ENCODE measurements at places on chromosomes 1 and 21.

- DNase-seq = no peak
Observed at GRCh38 chr1:154360288-154360687, 35.0 kb downstream of the ATP8B2 start.

- DNase-seq = no peak
Observed at GRCh38 chr1:201394591-201394990, 4.5 kb downstream of the LAD1 start.

GRCh38 chr21:42120903-42121535 lies 49.9 kb downstream of the UMODL1 start:
- DNase-seq = no peak

- DNase-seq = no peak
Observed at GRCh38 chr1:66552287-66552686, 18.3 kb downstream of the SGIP1 start.

DNA sequence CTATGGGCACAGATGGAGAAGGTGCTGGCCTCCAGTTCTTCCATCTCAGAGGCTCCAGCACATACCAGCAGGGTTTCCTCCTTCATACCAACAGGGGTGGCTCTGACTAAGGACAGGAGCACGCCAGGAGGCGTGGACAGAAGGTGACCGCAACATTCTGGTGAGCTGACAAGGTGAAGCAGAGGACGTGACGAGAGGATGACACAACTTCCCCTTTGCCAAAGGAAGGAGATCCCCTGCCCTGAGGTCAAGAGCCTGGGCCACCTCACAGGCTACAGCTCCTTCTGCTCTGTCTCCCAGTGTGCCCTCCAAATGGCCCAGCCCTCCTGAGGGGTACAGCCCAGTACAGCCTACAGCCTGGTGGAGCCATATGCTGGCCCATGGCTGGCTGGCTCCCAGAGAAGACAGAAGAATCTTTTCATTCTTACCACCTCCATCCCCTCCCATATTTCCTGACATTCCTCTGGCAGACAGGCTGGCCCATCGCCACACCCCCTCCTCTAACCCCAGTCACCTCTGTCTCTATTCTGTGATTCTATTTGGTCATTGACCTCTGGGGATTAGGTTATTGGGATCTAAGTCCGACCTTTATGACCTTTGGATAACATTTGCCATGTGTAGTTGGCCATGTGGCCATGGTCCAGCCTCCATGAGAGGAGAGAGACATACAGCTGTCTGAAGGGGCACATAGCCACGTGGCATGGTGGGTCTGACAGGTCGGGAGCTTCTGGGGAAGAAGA lies 5.1 kb upstream of the LAMB3 start:
- DNase-seq = no peak

DNA sequence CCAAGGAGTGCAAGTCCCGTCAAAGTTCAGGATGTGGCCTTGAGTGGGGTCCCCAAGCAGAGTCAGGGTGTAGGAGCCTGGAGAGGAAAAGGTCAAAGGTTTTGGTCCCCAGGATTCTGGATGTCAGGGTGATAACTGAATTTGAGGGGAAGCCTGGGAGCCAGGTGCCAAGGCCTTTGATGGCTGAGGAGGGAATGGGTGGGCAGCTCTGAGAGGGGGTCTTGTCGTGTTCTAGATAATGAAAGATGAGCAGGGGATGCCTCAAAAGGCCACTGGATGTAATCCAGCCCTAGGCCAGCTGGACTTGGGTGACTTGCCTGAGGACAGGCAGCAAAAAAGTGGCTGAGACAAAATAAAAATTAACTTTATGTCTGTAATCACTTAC lies 27.5 kb upstream of the KCNA2 start:
- no peak for DNase-seq

DNA sequence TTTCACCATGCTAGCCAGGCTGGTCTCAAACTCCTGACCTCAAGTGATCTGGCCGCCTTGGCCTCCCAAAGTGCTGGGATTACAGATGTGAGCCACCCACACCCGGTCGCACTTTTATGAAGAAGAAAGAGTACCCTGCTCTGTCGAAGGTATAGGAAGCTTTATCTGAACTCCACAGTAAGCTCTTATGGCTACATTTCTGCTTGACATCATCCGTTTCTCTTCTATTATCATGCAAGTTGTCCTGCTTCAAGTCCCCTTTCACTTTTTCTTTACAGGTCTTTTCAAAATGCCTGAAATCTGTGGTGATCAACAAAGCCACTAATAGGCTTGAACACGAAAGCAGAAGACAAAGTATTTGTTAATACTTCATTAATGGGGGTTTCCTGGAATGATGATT lies 4.0 kb downstream of the RPE65 start:
- no peak for DNase-seq

DNA sequence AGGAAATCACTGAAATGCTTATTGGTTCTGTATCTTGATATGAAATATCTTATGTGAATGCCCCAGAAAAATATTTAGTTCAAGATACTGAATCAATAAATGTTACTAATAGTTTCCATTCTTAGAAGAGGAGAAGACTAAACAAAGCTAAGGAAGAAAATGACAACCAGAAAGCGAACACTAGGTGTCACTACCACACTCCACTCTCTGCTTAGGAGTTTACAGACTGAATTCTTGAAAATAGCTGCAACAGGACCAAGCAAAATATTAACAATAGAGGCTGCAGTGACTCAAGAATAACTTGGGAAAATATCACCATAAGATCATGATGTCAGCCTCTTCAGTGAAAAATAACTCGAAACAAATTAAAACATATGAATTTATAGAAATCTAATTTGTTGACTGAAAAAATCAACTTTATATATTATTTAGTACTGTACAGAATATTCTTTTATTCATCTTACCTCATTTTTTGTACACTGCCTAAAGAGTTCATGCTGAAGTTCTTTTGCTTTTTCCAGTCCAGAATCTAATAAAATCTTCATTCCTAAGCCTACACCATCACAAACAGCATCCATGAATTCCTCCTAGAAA lies 61.6 kb downstream of the KIF14 start:
- DNase-seq = peak; percentile 28

GRCh38 chr1:198491028-198491427 lies 49.5 kb downstream of the ATP6V1G3 start:
- no peak for DNase-seq

DNA sequence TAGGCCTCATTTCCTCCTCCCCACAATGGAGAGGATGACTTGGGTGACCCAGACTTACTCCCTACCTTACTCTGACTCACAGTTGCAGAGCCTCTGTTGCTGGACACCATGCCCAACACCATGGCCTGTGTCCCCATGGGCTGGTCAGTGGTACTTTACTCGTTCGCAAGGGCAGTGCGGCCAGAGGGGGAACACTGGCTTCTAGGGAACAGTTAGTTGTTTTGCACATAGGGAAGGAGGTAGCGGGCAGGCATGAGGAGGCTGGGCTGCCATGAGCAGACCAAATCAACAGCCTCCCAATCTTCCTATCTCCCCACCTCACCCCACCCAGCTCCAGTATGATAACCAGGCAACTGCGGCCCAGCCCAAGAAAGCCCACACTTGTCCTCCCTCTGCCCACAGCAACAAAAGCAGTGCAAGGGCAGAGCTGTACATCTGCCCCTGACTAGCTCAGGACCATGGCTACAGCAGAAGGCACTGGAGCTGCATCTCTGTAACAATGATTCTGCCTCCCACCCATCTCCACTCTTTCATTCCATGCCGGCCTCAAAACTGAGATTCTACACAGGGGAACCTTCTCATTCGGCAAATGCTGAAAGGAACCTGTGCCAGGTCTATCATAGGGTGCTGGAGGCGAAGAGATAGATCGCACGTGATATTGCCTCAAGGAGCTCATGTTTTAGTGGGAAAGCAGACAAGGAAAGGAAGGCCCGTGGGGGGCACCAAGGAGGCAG lies 18.6 kb downstream of the TAL1 start:
- no peak for DNase-seq

GRCh38 chr1:10104834-10105233 lies 72.1 kb downstream of the UBE4B start:
- no peak for DNase-seq

GRCh38 chr1:76237211-76237610 lies 162.7 kb downstream of the ST6GALNAC3 start:
- DNase-seq = no peak

GRCh38 chr21:44535963-44536362 lies 4.0 kb downstream of the KRTAP10-1 start:
- no peak for DNase-seq

DNA sequence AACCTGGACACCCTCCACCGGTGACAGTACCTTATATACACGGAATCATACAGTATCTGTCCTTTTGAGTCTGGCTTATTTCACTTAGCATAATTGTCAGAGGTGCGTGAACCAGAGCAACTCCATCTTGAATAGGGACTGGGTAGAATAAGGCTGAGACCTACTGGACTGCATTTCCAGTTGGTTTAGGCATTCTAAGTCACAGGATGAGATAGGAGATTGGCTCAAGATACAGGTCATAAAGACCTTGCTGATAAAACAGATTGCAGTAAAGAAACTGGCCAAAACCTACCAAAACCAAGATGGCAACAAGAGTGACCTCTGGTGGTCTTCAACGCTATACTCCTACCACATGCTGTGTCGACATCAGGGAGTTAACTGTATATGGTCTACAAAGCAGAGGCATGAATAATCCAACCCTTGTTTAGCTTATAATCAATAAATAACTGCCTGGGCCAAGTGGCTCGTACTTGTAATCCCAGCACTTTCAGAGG lies 1.4 kb upstream of the FDPS start:
- DNase-seq = no peak

DNA sequence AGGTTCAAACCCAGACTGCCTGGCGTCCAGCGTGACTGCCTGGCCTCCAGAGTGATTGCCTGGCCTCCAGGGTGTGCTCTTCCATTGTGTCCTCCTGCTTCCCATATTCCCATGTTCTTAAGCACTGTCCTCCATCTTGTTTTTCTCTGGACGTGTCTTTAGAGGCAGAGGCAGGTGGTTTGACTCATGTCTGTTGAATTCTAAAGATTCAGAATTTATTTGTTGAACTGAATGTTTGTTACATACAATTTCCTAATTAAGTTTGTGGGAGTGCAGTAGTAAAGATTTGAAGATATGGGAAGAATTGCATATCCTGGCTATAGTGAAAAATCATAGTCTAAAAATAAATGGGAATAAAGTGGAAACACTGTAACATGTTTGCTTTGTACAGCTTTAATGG lies 18.3 kb downstream of the ST6GALNAC3 start:
- no peak for DNase-seq

DNA sequence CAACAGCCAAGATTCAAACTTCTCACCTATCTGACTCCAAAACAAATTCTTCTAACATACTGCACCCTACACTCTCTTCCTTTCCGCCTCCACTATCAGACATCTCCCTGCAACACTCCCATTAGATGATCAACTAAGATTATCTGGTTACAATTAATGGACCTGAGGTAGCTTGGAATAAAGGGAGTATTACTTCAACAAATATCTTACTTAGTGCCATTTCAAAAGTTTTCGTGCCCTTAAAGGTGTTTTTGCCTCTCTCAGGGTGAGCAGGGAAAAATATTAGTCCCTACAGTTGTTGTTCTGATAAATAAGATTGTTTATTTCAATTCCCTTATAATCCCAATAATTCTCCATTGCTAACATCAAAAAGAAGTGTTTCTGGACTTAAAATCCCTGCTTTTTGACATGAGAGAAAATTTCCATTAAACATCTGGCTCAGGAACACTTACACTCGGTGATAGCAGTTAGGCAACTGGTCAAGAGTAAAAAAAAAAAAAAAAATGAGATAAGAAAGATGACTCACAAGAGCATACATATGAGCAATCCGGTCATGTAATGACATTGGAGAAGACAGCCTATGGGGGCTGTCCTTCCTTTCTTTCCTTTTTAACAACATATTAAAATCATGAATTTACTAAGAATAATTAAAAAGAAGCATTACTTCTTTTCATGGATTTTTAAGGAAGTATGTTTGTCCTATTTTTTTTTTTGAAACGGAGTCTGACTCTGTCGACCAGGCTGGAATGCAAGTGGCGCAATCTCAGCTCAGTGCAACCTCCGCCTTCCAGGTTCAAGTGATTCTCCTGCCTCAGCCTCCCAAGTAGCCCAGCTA lies 7.6 kb downstream of the RSBN1 start:
- no peak for DNase-seq

DNA sequence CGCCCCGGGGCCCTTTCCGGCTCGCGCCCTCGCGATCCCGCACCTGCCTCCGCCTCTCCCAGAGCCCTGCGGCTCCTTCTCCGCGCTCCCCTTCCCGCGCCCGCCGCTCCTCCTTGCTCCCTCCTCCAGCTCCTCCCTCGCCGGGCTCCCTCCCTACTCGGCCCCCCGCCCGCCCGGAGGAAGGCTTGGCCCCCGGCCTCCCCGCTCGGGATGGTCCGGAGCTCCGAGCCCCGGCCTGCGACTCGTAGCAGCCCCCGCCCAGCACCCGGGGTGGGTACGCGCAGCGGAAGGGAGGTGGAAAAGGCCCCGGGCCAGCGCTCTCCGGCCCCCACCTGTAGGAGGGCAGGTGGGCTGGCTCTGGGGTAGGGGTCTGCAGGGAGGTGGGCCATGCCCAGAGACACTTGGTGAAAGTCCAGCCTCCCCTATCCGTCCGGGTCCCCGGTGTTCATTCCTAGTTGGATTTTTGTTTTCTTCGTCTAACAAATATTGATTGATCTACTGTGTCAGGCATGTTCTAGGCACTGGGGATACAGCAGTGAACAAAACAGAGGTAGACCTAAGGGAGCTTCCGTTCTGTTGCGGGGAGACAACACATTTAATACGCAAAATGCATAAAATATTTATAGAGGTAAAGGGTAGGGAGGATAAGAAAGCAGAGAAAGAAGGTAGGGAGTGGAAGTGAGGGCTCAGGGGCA lies at the start of gene HTR1D:
Gene HTR1D, minus strand, starts transcription at position 82 of the 695 bp plus-strand sequence. CDS start 23,283 bp downstream, outside the sequence.
- DNase-seq = no peak

DNA sequence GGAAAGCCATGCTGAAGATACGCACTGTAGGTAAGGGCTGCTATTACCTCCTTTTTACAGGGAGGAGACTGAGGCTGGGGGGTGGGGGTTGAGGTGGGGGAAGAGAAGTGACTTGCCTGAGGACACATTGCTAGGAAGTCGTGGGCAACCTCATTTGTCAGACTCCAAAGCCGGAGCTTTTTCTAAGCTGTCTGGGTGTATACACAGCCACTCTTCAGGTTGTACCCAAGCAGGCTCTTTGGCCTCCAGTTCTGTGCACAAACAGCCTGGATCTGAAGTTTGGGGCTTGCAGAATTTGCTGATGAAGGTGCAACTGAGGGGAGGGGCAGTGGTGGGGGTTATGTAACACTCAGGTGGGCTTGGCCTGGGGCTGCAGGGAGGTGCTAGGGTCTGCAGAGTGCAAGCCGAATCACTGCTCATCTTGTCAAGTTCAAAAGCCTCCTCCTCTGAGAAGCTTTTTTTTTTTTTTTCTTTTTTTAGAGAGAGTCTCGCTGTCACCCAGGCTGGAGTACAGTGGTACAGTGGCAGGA lies 16.9 kb downstream of the TINAGL1 start:
- DNase-seq = no peak

Data from CD4-positive, alpha-beta T cell treated with Interleukin-15 for 4 hours (primary cell).